Right ventricle myocardium superior (tissue), 1 donor: ENCODE measurements at places on chromosomes 1 and 21.

DNA sequence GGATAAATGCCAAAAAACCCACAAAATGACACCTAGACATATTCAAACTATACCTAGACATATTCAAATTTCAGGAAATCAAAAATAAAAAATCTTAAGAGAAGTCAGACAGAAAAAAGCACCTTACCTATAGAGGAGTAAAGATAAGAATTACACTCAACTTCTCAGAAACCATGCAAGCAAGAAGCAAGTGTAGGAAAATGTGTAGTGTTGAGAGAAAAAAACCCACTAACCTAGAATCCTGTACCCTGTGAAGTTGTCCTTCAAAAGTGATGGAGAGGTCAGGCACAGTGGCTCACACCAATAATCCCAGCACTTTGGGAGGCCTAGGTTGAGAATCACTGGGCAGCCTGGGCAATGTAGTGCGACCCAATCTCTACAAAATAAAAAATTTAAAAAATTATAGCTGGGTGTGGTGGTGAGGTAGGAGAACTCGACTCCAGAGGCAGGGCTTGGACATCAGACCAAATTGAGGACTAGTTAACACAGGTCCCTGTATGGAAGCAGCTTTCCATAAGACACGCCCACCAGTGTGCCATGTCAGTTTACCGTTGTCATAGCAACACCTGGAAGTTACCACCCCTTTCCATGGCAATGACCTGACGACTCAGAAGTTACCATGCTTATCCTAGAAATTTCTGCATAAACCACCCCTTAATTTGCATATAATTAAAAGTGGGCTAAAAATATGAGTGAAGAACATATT is 20.7 kb downstream of the PDIK1L start:
- no peak for DNase-seq

DNA sequence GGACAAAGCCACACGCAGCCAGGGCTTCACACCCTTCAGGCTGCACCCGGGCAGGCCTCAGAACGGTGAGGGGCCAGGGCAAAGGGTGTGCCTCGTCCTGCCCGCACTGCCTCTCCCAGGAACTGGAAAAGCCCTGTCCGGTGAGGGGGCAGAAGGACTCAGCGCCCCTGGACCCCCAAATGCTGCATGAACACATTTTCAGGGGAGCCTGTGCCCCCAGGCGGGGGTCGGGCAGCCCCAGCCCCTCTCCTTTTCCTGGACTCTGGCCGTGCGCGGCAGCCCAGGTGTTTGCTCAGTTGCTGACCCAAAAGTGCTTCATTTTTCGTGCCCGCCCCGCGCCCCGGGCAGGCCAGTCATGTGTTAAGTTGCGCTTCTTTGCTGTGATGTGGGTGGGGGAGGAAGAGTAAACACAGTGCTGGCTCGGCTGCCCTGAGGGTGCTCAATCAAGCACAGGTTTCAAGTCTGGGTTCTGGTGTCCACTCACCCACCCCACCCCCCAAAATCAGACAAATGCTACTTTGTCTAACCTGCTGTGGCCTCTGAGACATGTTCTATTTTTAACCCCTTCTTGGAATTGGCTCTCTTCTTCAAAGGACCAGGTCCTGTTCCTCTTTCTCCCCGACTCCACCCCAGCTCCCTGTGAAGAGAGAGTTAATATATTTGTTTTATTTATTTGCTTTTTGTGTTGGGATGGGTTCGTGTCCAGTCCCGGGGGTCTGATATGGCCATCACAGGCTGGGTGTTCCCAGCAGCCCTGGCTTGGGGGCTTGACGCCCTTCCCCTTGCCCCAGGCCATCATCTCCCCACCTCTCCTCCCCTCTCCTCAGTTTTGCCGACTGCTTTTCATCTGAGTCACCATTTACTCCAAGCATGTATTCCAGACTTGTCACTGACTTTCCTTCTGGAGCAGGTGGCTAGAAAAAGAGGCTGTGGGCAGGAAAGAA is 8.1 kb downstream of the PSRC1 start:
- peak; percentile 58 for DNase-seq

DNA sequence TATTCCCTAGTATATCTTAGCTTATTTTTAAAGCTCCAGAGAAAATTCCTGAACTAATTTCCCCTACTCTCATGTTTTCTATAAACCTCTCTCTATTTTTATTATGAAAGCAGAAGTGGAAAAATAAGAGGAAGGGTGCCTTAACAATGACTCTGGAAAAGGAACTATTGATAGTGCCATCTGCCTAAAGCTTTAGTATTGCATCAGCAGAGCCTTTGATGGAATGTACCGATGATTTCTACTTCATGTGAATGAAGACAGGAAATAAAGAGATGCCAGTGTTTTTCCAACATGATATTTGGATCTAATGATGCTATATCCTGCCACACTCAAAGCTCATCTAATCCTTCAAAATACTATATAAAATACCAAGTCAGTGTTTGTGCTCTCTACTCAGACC is 35.1 kb downstream of the TNFSF18 start:
- DNase-seq: no peak

DNA sequence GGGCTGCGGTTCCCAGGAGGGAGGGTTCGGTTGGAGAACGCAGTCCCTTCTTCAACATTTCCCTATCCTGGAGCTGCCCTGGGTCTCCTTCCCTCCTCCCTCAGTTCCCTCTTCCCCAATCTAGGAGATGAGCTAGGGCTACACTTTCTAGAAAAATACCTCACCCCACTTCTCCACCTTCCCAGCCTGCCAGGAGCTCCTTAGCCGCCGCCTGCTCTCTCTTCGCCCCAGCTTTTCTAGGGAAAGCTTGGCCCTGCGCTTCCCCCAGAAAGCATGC is 488 bp upstream of the ADAMTS1 start:
- no peak for DNase-seq

DNA sequence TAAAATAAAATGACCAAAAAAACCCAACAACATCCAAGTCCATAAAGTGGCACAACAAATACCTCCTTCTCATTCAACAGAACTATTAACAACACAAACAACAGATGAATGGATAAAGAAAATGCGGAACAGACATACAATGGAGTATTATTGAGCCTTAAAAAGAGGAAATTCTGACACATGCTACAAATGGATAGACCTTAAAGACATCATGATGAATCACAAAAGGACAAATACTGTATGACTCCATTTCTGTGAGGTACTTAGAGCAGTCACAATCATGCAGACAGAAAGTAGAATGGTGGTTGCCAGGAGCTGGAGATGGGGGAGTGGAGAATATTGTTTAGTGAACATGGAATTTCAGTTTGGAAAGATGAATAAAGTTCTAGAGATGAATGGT is 42.6 kb downstream of the EYA3 start:
- no peak for DNase-seq

- no peak for DNase-seq
Measured at GRCh38 chr1:71135571-71135970, 54.7 kb upstream of the ZRANB2 start.

GRCh38 chr1:7781923-7782495 is 2.1 kb upstream of the PER3 start:
- no peak for DNase-seq

DNA sequence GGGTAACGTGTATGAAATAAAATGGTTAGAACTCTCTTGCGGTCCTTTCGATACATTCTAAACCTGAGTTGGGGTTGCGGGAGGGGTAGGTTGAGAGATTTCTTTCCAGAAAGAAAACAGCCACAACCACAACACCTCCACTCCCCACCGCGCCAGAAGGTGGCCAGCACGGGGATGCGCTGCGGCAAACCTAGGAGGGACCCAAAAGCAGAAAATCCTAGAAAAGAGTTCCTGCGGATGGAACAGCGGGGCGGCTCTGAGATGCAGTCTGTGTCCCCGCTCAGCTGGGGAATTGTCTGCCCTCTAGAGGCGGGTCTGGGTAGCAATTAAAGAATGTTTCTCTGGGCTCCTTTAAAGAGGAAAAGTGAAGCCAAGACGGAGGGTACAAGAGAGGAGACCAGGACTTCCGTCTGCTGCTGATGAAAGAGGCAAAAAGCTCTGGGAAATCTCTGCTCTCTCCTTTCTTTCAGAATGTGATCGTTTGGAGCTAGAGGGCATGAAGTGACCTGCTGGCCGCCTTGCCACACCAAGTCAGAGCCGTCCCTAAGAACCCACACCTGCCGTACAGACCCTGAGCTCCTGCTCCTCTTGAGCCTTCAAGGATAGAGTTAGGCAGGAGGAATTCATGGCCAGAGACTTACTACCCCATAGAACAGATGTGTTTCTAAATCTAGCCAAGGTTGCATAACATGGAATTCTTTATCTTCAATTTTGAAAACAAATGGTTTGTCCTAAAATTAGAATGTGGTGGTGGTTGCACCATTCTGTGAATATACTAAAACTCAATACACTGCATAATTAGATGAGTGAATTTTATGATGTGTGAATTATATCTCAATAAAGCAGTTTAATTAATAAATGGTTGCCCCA is 46.5 kb upstream of the COA6 start:
- no peak for DNase-seq

DNA sequence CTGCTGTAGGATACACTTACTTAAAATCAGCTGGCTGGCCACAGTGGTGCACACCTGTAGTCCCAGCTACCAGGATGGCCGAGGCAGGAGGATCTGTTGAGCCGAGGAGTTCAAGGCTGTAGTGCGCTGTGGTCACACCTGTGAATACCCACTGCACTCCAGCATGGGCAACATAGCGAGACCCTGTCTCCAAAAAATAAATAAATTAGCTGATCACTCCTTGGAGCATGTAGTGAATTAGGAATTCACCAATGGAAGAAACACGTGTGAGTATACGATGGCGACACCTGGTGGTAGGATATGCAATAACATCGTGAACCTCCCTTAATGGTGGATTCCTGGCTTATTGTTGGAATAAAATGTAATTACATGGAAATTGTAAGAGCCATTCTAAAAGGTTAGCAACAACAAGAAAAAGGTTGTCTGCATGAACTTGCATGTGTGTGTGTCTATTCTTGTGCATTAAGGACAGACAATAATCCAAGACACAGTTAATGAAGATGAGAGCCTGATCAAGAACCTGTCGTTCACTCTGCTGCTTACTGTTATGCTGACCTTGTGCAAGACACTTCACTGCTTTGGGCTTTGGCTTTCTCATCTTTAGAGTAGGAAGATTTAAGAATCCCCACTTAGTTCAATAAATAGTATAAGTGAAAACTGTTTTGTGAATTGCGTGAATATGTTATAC is 38.6 kb upstream of the COX20 start:
- DNase-seq: no peak

GRCh38 chr1:64245495-64245894 is 42.1 kb downstream of the UBE2U start:
- no peak for DNase-seq

GRCh38 chr1:183506561-183506960 is 34.3 kb downstream of the SMG7 start:
- no peak for DNase-seq

- DNase-seq: peak; percentile 95
Measured at GRCh38 chr1:16498573-16499413, 15.3 kb downstream of the RNU1-1 start.

- peak; percentile 76 for DNase-seq
Measured at GRCh38 chr1:19344372-19344810, 32.3 kb downstream of the SLC66A1 start.

DNA sequence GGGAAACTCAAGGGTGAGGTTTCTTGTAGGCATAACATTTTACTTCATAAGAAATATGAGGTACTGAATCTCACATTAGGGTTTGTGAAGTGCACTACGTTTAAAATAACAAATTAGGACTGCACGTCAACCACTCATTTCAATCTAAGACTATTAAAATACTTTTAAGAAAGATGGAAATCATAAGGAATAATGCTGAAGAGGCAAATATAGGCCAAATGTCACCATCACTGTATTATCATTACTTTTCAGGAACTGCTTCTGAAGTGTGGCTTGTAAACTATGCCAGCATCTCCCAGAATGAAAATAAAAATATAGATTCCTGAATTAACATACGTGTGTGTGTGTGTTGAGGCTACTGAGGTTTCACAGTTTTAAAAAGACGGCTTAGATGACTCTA is 56.8 kb downstream of the INTS7 start:
- DNase-seq: no peak

DNA sequence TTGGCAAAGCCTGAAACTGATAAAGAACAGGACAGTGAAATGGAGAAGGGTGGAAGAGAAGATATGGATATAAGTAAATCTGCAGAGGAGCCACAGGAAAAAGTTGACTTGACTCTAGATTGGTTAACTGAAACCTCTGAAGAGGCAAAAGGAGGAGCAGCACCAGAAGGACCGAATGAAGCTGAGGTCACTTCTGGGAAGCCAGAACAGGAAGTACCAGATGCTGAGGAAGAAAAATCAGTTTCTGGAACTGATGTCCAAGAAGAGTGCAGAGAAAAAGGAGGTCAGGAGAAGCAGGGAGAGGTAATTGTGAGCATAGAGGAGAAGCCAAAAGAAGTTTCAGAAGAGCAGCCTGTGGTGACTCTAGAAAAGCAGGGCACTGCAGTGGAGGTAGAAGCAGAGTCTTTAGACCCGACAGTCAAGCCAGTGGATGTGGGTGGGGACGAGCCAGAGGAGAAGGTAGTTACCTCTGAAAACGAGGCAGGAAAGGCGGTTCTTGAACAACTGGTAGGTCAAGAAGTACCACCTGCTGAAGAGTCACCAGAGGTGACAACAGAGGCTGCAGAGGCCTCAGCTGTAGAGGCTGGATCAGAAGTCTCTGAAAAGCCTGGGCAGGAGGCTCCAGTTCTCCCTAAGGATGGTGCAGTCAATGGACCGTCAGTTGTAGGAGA is 16.3 kb downstream of the CCDC17 start:
- DNase-seq: no peak

- DNase-seq: no peak
Measured at GRCh38 chr1:247037511-247038320, 29.9 kb upstream of the ZNF695 start.

DNA sequence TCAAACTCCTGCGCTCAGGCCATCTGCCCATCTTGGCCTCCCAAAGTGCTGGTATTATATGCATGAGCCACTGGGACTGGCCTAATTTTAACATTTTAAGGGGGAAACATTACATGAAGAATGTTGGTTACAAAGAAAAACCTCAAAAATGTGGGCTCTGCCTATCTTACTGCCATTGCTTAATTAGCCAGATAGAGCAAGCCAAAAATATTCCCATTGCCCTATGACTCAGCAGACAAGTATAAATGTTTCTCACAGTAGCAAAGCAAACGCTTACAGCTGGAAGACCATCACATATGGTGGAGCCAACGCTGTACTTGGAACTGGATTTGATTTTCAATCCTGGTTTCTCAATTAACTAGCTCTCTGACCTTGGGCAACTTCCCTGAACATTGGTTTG is 502.0 kb downstream of the SMYD3 start:
- no peak for DNase-seq

DNA sequence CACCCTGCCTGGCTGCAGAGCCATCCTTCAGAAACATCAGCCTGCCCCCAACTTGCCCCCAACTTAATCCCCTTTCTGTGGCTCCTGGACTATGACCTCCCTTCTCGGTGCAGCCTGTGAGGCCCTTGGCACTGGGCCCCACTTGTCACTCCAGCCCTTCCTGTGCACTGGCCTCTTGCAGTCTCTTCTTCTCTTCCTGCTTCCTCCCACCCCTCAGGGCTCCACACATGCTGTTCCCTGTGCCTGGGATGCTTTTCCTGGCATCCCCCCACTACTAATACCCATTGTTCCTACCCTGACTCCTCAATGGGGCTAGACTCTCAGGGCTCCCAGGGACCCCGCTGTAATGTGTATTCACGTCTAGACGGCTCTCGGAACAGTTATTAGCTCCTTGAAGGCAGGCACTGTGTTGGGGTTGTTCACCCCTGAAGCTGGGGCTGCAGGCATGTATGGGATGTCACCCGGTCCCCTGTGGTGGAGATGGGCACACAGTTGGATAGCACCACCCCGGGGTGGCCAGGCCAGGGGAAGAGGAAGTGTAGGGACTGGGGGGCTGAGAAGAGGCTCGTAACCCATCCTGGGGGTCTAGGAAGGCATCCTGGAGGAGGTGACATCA is 4.5 kb downstream of the LDLRAD1 start:
- no peak for DNase-seq
